SW480 (cell line): ENCODE measurements at places on chromosomes 16 and 17.

GRCh38 chr17:77147357-77147801 lies 6.6 kb downstream of the SEC14L1 start:
- DNase-seq: no peak

DNA sequence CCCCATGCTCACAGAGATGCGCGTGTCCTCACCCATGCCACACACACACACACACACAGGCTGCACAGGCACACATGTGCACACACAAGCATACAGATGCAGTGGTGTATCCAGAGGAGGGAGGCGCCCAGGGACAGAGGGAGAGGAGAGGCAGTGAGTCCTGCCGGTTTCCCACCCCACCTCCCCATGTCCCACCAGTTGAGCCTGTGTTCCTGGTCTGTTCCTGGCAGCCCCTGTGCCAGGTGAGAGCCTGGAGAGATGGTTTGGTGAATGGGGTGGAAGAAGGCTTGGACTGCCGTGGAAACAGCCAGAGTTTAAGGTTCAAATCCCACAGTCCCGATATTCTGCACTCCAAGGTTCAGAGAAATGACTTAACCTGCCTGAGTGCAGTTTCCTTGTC lies 10.2 kb upstream of the FADS6 start:
- DNase-seq: no peak

DNA sequence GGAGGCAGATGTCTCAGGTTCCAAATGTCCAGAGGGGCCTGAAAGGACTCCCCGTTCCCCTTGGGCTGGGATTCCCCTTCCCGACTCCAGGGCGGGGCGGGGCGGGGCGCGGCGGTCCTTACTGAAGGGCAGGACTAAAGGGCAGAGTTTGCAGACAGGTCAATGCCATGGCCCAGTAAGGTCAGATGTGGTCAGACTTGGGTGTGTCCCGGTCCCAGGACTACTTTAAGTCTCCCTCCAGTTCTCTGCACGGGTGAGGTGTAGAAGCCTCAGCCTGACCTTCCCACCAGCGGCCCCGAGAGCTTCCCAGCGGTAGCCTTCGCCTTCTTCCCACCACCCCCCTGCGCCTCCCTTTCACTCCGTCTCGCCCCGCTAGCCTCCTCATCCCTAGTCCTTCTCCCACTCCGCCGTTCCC lies 532 bp downstream of the KDM6B start:
- DNase-seq: peak; percentile 67

GRCh38 chr16:441447-441846 lies 16.0 kb downstream of the RAB11FIP3 start:
- no peak for DNase-seq

DNA sequence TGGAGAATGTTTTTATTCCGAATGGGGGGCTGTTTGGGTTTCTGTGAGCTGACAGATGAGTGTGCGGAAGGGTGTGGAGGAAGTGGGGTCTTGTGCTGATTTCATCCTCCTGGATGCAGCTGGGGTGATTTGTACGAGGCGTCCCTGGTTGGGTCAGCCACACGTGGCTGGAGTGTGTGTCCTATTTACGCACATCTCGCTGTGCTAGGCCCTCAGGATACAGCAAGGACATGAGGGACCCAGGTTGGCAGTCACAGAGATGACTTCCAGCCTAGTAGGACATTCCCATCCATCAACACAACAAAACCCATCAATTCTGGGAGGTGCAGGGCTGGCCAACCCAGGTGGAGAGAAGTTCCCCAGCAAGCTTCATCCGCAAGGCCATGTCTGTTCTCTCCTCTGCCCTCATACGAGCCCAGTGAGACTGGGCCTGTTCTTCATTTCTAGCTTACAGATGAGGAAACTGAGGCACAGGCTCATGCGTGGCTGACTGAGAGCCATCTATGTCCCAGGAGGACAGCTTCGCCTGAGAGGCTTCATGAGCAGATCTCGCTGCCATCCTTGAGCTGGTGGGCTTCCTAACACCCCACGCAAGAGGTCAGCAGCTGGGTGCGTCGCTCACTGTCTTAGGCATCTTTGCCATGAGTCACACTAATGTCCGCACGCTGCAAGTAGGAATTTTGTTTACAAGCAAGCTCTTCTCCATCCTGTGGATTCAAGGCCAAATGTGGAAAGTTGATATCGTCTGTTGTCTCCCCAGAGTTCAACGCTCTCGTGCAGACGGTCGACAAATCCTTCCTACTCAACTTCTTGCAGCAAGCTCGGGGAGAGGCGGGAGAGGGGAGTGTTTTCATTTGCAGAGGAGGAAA lies 24.4 kb downstream of the IRF8 start:
- no peak for DNase-seq

- no peak for DNase-seq
These were observed 41.3 kb downstream of the LMF1 start for GRCh38 chr16:929227-930073.

GRCh38 chr16:6836766-6837165 lies 495.9 kb upstream of the RBFOX1 start:
- no peak for DNase-seq

- peak; percentile 61 for DNase-seq
These were observed 20.2 kb downstream of the TMC7 start for GRCh38 chr16:19003935-19004334.

DNA sequence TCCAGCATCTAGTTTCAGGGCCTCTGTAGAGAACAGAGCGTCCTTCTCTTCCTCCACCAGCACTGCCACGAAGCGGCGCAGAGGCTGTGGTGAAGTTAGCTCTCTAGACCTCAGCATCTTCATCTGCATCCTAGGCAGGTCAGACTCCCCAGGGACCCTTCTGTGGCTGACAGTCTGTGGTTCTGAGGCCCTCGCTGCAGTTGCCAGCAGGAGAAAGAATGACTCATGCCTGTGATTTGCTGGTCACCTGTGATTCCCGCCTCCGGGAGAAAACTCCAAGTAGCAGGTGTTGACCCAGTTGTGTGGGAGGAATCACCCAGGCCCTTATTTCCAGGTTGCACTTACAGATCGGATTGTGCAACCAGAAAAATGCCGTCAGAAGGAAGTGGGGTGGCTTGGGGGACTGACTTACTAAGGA lies 117.3 kb upstream of the CACNG5 start:
- peak; percentile 62 for DNase-seq

- peak; percentile 29 for DNase-seq
These were observed 796 bp downstream of the HOXB3 start for GRCh38 chr17:48589060-48589830.

GRCh38 chr17:16929757-16930520 lies 42.0 kb downstream of the TNFRSF13B start:
- DNase-seq: no peak
